ENCODE measurements at places on chromosomes 2 and 18.

- DNase-seq = no peak
Measured at GRCh38 chr2:86275384-86275799, 62.0 kb downstream of the REEP1 start.

DNA sequence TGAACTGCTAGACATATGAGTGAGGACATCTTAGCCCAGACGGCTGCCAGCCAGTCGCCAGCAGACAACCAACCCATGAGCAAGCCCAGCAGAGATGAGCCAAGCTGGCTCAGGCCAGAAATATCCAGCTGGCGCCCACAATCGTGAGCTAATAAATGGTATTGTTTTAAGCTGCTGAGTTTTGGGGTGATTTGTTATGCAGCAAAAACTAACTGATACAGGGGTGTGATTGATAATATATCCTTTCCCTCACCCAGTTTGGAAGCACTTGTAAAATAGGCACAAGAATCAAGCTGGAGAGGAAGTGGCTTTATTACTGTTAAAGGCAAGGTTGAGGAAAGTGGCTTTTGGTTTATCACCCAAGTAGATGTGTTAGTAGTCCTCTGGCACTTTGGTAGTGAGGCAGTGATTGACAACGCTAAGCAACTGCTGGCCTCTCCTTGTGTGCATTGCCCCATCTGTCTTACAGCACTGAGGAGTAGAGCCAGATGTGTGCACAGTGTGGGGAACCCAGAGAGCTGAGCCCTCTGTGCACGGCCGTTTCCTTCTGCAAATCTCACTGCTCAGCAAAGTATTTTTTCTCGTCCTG is 110.1 kb downstream of the MYO1B start:
- DNase-seq = no peak

DNA sequence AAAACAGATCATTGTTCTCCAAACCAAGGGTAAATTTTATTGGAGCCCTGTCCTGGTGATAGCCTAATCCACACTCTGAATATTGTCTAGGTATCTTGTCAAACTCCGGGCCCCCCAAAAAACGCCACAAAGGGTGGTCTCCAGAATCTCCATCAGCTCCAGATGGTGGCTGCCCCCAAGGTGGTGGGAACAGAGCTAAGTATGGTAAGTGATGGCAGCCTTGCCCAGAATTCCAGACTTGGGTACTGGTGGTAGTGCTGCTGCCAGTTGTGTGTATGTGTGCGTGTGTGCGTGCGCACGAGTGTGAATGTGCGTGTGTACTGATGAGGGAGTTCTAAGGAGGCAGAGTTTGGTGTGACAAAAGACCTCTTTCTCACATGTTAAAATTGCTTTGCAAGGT is 51.2 kb downstream of the GREB1 start:
- DNase-seq = no peak

GRCh38 chr2:168948621-168949212 is 47.6 kb downstream of the G6PC2 start:
- no peak for DNase-seq

DNA sequence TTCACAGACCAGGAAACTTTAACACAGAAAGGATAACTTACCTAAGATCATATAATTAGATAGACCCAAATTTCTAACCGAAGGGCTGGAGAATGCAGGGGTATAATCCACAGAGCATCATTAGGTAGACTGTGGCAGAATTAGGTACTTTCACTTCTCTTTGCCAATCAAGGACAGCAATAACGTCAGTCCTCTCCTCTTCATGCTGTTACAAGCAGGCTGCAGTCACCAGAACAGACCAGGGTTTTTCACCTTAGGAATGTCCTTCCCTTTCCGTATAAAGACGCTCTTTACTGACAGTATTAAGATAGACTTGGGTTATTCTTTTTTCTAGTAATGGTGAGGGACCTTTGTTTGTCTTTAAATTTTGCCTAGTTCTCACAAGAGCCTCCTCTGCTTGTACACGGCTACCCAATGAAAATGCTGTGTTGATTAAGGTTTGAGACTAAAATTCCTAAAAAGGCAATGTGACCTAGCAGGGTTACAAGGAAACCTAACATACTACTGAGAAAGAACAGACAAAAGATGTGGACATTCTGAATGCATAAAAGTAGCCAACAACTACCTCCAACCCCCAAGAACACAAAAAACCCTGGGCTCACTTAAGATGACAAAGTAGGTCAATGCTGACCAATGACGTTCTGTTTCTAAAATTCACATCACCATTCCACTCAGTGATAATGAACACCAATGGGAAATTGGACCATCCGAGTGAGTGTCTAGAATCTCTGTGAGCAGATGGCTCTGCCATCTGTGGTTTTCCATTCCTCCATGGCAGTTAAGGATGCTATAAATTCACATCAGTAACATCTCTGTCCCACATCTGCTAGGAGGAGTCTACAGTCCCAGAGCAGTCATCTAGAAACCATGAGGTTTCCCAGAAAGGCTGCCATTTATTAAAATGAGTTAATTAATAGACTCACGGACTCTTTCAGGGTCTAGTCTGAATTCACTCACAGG is 2.1 kb downstream of the PDIA6 start:
- DNase-seq = no peak

- no peak for DNase-seq
Measured at GRCh38 chr2:421406-421805, 133.5 kb upstream of the ALKAL2 start.

DNA sequence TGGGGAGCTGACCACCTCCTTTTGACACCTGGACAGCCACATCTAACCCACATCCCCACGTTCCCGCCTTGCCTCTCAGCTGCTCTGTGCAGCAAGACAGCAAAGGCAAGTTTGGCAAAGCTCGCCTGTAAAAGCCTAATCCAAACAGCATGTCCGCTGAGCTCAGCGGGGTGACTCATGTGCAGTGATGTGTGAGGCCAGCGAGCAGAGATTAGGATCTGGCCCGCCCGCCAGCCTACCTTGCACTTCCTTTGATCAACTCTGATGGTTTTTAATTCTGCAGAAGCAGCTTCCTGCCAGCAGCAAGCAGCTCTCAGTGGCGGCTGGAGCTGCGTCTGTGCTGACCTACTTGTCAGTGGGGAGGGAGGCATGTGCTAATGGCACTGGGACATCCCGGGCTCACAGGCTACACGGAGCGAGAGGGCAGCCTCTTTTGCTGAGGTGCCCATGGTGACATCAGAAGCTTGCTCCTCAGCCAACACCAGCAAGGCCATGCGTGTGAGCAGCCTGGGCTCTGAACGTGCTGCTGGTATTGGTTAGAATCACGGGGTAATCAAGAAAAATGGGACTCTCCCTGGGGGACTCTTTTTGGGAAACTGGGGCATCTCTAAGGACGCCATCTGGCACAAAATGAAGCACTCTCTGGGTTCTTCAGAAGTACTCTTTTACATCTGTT is 36.0 kb upstream of the EML4 start:
- peak; percentile 96 for DNase-seq

- DNase-seq = no peak
Measured at GRCh38 chr2:224449212-224450147, 47.6 kb upstream of the FAM124B start.

DNA sequence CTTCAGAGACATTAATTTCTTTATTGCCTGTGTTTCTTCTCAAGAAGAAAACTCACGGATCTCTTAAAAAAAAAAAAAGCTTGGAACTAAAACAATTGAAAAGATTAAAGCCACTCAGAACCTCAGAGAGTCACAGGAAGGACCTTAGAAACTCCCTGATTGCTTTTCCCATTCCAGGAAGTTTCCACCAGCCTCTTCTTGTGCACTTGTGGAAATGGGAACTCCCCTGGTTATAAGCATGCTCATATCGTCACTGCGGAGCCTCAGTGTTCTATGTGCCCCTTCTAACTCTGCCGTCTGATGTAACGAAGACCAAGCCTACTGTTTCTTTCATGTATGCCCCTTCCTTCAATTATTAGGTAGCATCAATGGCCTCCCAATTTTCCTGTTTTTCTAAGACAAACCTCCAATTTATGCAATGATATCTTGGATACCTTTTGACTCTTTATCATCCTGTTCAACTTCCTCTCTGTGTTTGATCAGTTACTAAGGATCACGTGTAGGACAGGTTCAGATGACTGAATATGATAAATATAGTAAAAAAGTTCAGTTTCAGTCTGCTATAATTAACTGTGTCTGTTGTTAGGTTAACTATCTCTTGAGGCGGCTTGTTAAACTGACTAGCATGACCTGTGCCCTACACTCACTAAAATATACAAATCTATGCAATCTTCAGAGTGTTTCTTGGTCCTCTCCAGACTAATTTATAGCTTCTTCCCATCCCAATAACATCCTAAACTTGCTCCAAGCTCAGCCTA is 593.7 kb upstream of the CHAC2 start:
- DNase-seq = no peak

DNA sequence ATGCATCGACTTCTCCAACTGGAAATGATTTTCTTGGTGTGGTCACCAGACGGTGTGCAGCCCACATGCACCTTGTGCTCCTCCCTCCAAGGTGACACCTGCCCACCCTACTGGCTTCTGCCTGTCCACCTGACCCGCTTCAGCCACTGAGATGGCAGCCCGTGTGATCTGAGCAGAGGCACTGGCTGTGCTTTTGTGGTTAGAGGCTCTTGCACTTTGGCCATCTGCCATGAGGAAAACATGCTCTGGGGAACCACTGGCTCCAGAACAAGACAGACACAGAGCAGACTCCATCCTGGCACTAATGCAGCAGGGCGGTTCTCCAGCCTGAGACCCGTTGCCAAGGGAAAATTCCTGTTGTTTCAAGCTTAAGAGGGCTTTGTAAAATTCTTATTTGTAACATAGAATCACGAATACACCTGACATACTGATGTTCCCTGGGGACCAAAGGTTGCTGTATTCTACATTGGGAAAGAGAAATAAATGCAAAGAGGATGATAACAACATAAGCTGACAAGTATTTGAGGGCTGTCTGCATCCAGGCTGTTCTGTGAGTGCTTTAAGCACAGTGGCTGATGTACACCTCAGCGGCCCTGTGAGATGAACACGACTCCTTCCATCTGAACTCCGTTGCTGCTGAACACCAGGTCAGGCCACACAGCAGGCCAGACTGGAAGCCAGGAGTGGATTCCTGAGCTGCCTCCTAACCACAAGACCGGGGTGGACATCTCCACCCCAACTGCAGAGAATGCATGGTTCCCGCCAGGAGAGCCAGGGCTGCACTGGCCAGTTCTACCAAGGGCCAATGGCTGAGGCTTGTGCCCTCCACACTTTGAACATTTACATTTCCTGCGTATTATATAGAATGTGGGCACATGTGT is 820.4 kb downstream of the GALR1 start:
- no peak for DNase-seq

- DNase-seq = no peak
Measured at GRCh38 chr2:238742066-238742465, 105.8 kb upstream of the TWIST2 start.

GRCh38 chr18:37334631-37335408 is 230.8 kb downstream of the CELF4 start:
- DNase-seq = peak; percentile 35

- no peak for DNase-seq
Measured at GRCh38 chr2:88342749-88343148, 109.7 kb downstream of the FOXI3 start.

DNA sequence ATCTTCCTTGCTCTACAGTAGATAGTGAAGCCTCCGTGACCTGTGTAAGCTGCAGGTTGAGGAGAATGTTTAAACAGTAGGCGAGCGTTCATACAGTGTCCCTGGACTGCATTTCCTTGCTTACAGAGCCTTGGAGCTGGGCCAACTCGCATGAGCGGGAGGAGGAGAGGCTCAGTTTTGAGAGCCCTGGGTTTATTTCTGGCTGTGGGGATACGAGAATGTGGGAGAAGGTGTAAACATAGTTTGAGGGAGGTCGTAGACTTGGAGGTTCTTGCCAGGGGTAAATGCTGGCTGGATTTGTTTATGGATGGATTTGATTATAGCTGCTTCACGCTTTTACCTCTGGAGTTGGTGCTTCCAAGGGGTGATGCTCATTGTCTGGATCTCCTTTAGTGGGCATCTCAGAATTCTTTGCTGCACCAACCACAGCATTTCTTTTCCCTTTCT is 20.8 kb downstream of the CRIM1 start:
- DNase-seq = no peak

DNA sequence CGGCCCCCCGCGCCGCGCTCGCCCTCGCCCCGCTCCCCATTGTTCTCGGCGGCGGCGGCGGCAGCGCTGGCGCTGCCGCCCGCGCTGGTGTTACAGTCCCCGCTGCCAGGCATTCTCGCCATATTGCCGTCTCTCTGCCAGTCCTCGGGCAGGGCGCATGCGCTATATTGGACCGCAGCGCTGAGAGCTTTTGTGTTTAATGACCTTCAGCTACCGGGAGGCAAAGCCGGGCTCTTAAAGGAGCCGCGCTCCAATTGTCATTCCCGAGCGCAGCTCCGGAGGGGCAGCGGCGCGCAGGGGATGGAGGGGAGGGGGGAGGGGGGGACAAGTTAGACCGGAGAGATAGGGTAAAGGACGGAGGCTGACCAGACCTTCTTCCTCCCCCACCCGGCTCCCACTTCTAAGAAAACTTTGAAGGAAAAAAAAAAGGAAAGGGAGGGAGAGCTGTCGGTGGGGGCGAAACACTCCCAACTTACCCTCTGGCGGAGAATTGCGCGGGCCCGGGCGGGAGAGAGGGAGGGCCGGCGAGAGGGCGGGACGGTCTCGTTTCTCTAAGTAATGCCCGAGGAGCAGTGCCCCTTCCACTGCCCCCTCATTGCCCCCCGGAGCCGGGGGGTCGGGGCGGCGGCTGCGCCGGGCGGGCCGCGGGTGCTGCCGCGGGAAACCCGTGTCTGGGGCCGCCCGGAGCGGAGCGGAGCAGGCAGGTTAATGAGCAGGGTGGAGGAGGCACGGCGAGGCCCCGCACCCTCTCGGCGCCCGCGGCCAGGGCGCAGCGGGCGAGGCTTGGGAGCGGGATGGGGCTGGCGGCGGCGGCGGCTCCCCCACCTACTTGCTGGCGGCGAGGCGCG is at the start of gene KCTD1:
KCTD1 (minus strand) TSS at position 139 of the 848 bp plus-strand sequence; CDS start at position 122, 17 bp downstream.
- DNase-seq = peak; percentile 67

- no peak for DNase-seq
Measured at GRCh38 chr2:38176619-38177021, 100.7 kb upstream of the CYP1B1 start.

- no peak for DNase-seq
Measured at GRCh38 chr18:75064513-75064905, 144.4 kb downstream of the PTGR3 start.

- peak; percentile 10 for DNase-seq
Measured at GRCh38 chr2:39059366-39059952, 61.4 kb downstream of the SOS1 start.

- DNase-seq = no peak
Measured at GRCh38 chr18:8959551-8960135, 142.9 kb upstream of the NDUFV2 start.

DNA sequence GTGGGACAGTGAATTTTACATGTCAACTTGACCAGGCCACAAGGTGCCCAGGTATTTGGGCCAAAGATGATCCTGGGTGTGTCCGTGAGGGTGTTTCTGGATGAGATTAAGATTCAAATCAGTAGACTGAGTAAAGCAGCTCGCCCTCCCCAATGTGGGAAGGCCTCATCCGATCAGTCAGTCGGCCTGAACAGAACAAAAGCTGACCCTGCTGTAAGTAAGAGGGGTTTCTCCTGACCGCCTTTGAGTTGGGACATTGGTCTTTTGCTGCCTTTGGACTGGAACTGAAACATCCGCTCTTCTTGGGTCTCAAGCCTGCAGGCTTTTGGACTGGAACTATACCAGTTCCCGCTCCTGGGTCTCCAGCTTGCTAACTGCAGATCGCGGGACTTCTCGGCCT is 233.3 kb downstream of the KLHL29 start:
- no peak for DNase-seq

GRCh38 chr18:39348757-39349156 is 1783.2 kb upstream of the CELF4 start:
- no peak for DNase-seq

All from GM04504 (cell line).